ENCODE measurements at places on chromosomes 16 and 17.
A peak's percentile ranks its signal among the peaks of the same experiment; 100 is the strongest.

GRCh38 chr16:56946767-56947603 is 14.8 kb upstream of the CETP start:
- DNase-seq: no peak

- no peak for DNase-seq
Measured at GRCh38 chr16:28843766-28844165, 2.4 kb downstream of the TUFM start.

DNA sequence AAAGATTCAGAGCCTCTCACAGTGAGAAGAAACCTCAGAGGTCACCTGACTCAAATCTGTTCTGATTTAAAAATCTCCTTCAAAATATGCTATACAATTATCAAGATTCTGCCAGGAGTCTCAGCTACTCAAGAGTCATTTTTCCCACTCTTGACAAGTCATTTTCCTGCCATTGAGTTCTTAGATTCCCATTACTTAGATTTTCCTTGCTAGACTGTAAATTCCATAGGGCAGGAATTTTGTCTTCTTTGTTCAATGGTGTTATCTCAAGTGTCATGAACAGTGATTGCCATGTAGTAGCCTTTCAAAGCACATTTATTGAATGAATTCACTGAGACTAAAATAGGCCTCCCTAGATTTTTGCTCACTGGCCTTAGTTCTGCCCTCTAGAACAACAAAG is 95.9 kb downstream of the PCTP start:
- DNase-seq: no peak

- DNase-seq: no peak
Measured at GRCh38 chr16:68452176-68452575, 3.9 kb upstream of the SMPD3 start.

GRCh38 chr17:43907425-43907981 is at the start of gene MPP2:
Gene MPP2 (minus strand): TSS chr17:43907536. CDS start chr17:43904460, 3,076 bp downstream.
- peak; percentile 74 for DNase-seq

- no peak for DNase-seq
Measured at GRCh38 chr17:8755590-8756255, 2.6 kb downstream of the SPDYE4 start.

Data from HAP-1 (cell line).